ENCODE measurements at places on chromosomes 1 and 21. TPM values are rescaled to one million over a fixed set of nuclear protein-coding genes. Genes with fewer than 3 reads are reported as not detected.

DNA sequence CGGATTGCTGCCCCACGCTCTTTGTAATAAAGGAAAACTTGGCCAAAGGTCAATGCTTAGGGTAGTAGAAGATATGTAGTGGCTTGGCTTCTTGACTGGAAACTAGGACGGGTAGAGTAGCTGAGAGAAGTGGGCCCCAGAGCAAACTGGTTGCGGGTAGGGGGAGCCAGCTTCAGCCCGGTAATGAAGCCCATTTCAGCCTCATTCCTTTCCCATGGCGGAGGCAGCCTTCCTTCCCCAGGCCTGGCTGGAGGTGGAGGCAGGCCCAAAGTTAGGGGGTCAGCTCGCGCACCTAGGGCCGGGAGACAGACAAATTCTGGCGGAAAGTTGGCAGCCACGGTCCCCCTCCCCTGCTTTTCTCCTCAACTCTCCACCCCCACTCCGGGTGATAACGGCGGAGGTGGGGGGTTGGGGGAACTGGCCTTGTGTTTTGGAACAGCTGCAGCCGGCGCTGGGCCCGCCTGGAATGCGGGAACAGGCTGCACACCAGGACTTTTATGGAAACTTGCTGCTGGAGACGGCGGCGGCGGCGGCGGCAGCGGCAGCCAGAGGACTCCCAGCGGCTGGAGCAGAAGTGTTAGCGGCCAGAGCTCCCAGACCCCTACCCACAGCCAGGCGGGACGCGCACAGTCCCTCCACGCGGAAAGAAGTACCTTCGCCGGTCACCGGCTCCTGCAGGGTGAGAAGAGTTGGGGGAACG is at the start of gene NEXN:
NEXN (plus strand) TSS at position 544 of the 700 bp plus-strand sequence. CDS start 27,483 bp downstream, outside the sequence.
- peaks cover 2% of the 10 kb centered on the region for H3K27me3 ChIP-seq
- DNase-seq: peak; percentile 67
- H3K27ac ChIP-seq: peak within 1 kb of the TSS; percentile 95
- peaks cover 64% of the 10 kb centered on the region for H3K4me1 ChIP-seq
- H3K4me3 ChIP-seq: peak within 1 kb of the TSS; percentile 94

DNA sequence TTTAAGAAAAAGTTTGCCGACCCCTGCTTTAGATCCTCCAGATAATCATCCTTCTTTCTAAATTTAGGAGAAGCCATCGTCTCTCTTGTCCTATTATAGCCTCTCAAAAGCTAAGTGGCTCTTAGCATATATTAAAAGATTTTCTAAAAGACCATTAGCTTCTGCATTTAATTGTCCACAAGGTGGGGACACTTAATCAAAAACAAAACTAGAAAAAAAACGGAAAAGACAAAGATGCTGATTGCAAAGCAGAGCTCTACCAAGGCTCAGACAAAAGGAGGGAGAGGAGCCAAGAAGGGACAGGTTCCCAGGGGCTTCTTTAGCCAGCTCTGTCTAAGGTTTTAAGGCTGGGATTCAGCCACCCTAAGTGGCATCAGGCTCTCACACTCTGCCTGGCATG is 128.3 kb upstream of the HMGB4 start:
- no peaks in the 10 kb centered on the region for H3K4me1 ChIP-seq
- peak; percentile 27 for DNase-seq
- no peak overlapping the region for H3K27ac ChIP-seq
- H3K27me3 ChIP-seq: no peaks in the 10 kb centered on the region
- H3K36me3 ChIP-seq: no peaks in the 10 kb centered on the region

DNA sequence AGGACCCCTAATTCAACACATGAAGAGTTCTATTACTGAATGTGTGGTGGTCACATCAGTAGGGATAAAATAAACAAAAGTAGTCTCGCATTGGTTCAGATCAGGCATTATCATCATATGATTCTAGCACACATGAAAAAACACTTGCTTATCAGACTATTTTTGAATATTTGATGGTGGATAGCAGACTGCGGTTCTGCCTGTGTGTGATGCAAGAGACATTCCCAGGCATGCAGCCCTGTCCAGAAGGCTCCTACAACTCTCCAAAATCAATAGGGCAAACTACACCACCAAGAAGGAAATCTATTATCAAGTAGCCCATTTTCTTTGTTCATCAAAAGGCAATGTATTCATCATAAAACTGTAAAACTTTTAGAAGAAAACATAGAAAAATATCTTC is 304.7 kb downstream of the DUSP10 start:
- peaks cover 76% of the 10 kb centered on the region for H3K4me1 ChIP-seq
- H3K4me3 ChIP-seq: peak overlapping the region; percentile 69
- DNase-seq: no peak
- peaks cover 3% of the 10 kb centered on the region for H3K27me3 ChIP-seq
- no peaks in the 10 kb centered on the region for H3K36me3 ChIP-seq

GRCh38 chr1:12251442-12251841 is 21.6 kb downstream of the VPS13D start:
- no peak overlapping the region for H3K4me3 ChIP-seq
- DNase-seq: no peak
- H3K36me3 ChIP-seq: peaks cover 33% of the 10 kb centered on the region
- H3K27me3 ChIP-seq: no peaks in the 10 kb centered on the region

GRCh38 chr1:3345792-3346191 is 108.7 kb upstream of the ARHGEF16 start:
- H3K4me1 ChIP-seq: no peaks in the 10 kb centered on the region
- peaks cover 10% of the 10 kb centered on the region for H3K36me3 ChIP-seq
- no peak for DNase-seq
- no peak overlapping the region for H3K27ac ChIP-seq
- peaks cover 15% of the 10 kb centered on the region for H3K27me3 ChIP-seq

DNA sequence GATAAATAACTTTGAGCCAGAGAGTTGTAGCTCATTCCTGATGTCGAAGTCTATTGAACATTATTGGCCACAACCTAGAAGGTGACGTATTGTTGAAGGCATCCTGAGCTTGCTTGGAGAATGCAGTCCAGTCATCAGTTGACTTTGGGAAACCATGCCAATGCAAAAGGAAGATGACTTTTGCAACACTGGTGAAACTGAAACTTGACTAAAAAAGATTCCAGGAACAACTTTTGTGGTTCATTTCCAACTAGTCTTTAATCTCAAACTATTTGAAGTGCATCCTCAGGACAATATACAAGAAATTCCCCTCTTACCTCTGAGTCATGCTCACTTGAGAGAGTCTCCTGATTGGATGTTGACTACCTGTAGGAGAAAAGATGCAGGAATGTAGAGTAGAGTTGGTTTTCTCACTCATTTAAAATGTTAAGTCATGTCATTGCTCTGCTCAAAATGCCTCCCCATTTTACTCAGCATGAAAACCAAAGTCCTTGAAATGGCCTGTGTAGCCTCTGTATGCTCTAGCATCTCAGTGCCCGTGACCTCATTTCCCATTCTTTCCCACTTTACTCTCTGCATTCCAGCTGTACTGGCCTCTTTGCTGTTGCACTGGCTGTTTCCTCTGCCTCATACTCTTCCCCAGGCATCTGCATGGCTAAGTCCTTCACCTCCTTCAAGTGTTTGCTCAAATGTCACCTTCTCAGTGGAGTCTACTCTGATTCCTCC is 24.4 kb upstream of the LEPR start:
- peak; percentile 57 for DNase-seq
- peak overlapping the region; percentile 45 for H3K27ac ChIP-seq
- peaks cover 36% of the 10 kb centered on the region for H3K4me1 ChIP-seq
- no peak overlapping the region for H3K4me3 ChIP-seq

DNA sequence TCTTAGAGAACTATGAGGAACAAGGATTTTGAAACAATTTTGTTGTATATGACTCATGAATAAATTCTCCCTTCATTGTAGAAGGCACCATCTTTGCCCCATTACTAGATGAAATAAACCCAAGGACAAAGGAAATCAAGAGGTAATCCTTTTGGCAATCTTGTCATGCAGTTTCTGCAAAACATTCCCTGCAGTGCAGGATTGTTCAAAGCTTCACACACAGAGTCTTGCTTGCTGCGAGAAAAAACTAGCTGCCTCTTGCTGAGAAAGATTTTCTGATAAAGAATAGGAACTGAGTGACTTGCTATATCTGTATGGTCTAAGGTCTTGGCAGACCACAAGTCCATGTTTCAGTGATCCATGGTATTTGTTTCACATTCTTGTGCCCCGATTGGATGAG is 657.4 kb upstream of the ADGRL4 start:
- peak; percentile 1 for DNase-seq
- H3K27me3 ChIP-seq: no peaks in the 10 kb centered on the region
- H3K27ac ChIP-seq: no peak overlapping the region
- no peaks in the 10 kb centered on the region for H3K4me1 ChIP-seq
- H3K36me3 ChIP-seq: no peaks in the 10 kb centered on the region
- no peak overlapping the region for H3K4me3 ChIP-seq

- peaks cover 28% of the 10 kb centered on the region for H3K36me3 ChIP-seq
- no peak overlapping the region for H3K4me3 ChIP-seq
- H3K4me1 ChIP-seq: peaks cover 38% of the 10 kb centered on the region
Measured at GRCh38 chr1:165910764-165911421, 83.5 kb downstream of the UCK2 start.

GRCh38 chr1:8097077-8097799 is 71.1 kb upstream of the ERRFI1 start:
- peaks cover 8% of the 10 kb centered on the region for H3K36me3 ChIP-seq
- peak overlapping the region; percentile 71 for H3K4me3 ChIP-seq
- H3K27ac ChIP-seq: peak overlapping the region; percentile 95
- peak; percentile 94 for DNase-seq
- peaks cover 61% of the 10 kb centered on the region for H3K4me1 ChIP-seq
- peaks cover 3% of the 10 kb centered on the region for H3K27me3 ChIP-seq

GRCh38 chr1:36463463-36463802 is 751 bp downstream of the MRPS15 start:
- DNase-seq: no peak
- peak overlapping the region; percentile 95 for H3K27ac ChIP-seq
- peaks cover 21% of the 10 kb centered on the region for H3K36me3 ChIP-seq
- H3K27me3 ChIP-seq: peaks cover 5% of the 10 kb centered on the region

DNA sequence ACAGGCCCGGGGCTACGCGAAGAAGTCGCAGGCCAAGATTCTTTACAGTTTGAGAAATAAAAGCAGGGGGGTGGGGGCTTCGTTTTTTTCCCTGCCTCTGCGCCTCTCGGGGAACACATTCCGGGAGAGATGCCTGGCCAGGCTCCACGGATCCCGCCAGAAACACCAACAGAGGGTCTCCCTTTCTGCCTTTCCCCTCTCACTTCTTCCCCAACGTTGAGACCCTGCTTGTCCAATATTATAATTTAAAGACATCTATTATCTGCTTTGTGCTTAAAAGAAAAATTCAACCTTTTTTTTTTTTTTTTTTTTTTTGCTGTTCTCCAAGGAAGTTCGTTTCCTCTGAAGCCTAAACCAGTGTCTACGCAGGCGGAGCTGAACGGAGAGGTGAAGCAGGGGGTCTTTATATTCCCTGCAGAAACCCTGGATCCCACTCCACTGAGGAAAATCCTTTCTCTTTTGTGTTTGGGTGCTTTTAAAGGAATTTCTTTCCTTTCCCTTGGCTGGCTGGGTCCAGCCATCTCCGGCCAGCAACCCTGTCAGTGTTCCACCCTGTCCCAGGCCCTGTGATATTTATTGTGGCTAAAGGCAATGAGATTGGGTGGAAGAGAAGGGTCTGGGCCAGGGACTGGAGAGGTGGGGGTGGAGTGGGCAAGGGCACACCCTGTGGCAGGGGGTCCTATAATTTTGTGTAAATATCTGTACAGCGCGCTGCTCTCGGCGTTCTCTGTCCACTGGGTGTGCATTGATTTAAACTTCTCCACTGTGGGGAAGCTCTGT is 2.2 kb downstream of the FOXD2 start:
- no peak overlapping the region for H3K4me3 ChIP-seq
- H3K27ac ChIP-seq: no peak overlapping the region
- H3K27me3 ChIP-seq: peaks cover 13% of the 10 kb centered on the region
- DNase-seq: no peak

GRCh38 chr1:21585037-21585436 is 75.8 kb downstream of the ALPL start:
- peaks cover 27% of the 10 kb centered on the region for H3K27me3 ChIP-seq
- H3K4me3 ChIP-seq: no peak overlapping the region

- H3K4me1 ChIP-seq: peaks cover 53% of the 10 kb centered on the region
- no peak overlapping the region for H3K4me3 ChIP-seq
Measured at GRCh38 chr1:77468949-77469710, 187.3 kb downstream of the AK5 start.

GRCh38 chr1:150236614-150237100 is 745 bp upstream of the ANP32E start:
- no peaks in the 10 kb centered on the region for H3K36me3 ChIP-seq
- peaks cover 15% of the 10 kb centered on the region for H3K4me1 ChIP-seq
- H3K4me3 ChIP-seq: no peak overlapping the region
- no peak overlapping the region for H3K27ac ChIP-seq
- H3K27me3 ChIP-seq: peaks cover 1% of the 10 kb centered on the region

DNA sequence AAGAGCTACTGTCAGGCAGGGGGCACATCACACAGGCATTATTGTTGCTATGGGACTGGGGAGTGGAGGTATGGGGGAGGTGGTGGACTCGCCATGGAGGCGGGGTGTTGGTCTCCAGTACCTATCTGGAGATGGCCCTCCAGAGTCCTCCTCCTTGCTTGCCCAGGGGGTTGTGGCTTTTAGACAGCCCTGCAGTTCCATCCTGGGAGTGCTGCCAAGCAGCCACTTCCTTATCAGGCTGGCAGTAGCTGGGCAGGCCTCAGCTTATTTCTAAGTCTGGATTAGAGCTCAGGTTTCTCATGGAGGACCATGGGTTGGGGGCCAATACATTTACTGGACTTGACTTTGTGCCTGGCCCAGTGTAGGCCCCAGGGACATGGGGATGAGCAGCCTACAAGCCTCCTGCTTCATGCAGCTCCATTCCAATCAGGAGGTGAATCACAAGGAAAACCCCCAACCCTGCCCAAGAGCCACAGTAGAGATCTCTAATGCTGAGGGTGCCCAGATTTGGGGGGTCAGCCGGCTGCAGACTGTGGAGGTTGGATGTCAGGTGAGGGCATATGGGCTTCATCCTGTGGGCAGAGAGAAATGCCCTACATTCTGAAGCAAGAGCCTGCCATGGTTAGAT is 210.7 kb upstream of the EDN2 start:
- no peak overlapping the region for H3K4me3 ChIP-seq
- H3K36me3 ChIP-seq: peaks cover 4% of the 10 kb centered on the region
- no peak for DNase-seq
- H3K27ac ChIP-seq: no peak overlapping the region

DNA sequence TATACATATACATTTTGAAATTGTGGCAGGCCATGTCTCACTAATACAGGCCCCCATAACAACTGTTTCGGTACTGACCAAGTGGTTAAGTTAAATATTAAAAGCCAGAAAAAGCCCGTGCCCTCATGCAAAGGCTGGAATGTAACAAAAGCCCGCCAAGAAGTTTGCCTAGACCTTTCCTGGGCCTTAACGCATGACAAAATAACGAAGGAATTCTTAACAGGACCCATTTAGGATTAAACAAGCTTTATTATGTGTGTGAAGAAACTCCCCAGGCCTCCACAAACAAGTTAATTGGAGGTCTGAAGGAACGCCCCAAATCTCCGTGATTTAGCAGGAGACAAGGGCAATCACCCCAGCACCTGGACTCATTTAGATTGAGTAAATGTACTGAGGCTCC is 42.4 kb downstream of the TNFSF4 start:
- H3K4me1 ChIP-seq: peaks cover 40% of the 10 kb centered on the region
- H3K27me3 ChIP-seq: no peaks in the 10 kb centered on the region

Gene CHIA
- not detected for total RNA-seq

Gene RHD
- not detected for total RNA-seq

Gene CENPF
- total RNA-seq: 63.7 TPM

Gene GPR25
- total RNA-seq: not detected

Gene LAD1
- total RNA-seq: not detected

Gene NCF2
- total RNA-seq: 1.5 TPM

Gene PLD5
- total RNA-seq: not detected
